ENCODE measurements at places on chromosomes 1 and 21.

DNA sequence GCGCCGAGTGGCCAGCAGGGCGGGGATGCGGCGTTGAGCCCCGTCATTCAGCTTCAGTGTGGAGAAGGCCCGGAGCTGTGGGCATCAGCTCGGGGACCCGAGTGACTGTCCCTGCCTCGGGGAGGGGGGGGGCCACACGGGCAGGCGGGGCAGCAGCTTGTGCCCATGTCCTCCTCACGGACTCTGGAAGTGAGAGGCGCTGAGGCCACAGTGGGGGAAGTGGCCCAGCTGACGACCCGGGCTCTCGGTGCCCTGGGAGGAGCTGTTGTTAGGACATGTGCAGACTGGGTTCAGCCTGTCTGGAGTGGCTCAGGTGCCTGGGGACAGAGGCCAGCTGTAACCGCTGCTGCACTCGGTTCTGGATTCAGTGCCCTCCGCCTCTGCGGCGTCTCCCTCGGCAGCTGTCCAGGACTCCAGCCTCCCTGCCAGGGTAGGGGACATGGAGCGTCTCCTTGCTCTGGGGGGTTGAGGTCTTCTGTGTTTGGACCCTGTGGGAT is 71.1 kb downstream of the SKI start:
- no peak for DNase-seq
- no peaks in the 10 kb centered on the region for H3K27me3 ChIP-seq
- no peak overlapping the region for H3K27ac ChIP-seq
- H3K36me3 ChIP-seq: peaks cover 3% of the 10 kb centered on the region

- DNase-seq: no peak
- no peaks in the 10 kb centered on the region for H3K4me1 ChIP-seq
- no peak overlapping the region for H3K27ac ChIP-seq
- H3K36me3 ChIP-seq: no peaks in the 10 kb centered on the region
- H3K4me3 ChIP-seq: no peak overlapping the region
- H3K27me3 ChIP-seq: no peaks in the 10 kb centered on the region
Observed at GRCh38 chr1:158978730-158979129, 31.0 kb upstream of the IFI16 start.

- H3K27ac ChIP-seq: no peak overlapping the region
- H3K4me3 ChIP-seq: peak overlapping the region; percentile 54
- H3K4me1 ChIP-seq: peaks cover 24% of the 10 kb centered on the region
- no peak for DNase-seq
- H3K27me3 ChIP-seq: no peaks in the 10 kb centered on the region
Observed at GRCh38 chr21:39386194-39386593, 37.3 kb upstream of the HMGN1 start.

DNA sequence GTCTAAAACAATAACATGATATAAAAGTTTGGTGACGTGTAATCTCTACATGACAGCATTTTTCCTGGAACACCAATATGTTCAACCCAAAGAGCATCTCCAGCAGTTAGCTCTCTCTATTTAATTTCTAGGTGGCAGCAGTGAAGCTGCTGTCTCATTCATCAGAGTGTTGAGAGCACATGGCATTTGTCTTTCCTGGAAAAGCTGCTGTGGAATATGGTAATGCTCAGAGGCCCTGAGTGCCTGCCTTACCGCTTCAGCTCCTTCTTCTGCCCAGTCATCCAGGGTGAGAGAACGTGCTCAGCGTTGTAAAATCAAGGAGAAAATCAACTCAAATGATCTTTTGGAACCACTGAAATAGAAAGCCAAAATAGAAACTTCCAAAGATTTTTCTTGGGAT is 640.7 kb downstream of the ADGRL2 start:
- H3K4me1 ChIP-seq: no peaks in the 10 kb centered on the region
- H3K27me3 ChIP-seq: no peaks in the 10 kb centered on the region
- no peak overlapping the region for H3K4me3 ChIP-seq
- H3K27ac ChIP-seq: no peak overlapping the region
- H3K36me3 ChIP-seq: no peaks in the 10 kb centered on the region

DNA sequence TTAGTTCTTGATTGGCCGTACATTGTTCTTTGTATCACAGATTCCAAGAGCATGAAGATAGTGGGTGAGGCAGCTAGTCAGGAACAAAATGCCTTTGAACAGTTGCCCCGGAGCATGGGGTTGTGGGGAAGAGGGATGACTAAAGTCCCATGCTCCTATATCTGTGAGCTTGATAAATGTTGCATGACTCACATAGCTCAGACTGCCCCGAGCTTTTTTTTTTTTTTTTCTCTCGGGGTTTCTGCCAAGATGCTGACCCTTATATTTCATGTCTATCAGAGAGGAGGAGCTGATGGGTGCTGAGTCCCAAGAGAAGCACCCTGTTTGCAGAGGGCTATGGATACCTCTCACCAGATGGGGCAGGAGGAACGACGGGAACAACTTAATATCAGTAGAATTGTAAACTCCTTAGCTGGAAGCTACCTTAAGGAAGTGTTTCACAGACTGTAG is 40.6 kb downstream of the SRRM1 start:
- no peaks in the 10 kb centered on the region for H3K36me3 ChIP-seq
- peak overlapping the region; percentile 85 for H3K27ac ChIP-seq
- peak; percentile 99 for DNase-seq
- H3K27me3 ChIP-seq: no peaks in the 10 kb centered on the region
- H3K4me3 ChIP-seq: no peak overlapping the region

DNA sequence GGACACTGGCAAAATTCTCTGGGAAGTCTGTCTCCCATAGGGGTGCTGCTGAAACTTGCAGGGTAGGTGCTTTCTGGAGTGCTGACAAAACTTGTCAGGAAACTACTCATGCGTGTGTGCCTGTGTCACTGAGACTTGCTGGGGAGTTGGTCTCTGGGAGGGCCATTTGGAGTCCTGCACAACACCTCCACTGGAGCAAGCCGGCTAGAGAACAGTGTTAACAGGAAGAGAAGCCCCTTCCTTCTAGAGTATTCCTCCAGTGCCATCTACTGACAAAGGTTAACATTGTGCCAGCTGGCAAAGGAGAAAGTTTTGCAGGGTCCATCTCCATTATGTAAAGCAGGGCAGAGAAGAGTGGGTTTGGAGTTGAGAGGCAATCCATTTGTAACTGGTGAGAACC is 30.0 kb downstream of the ZMYM4 start:
- DNase-seq: peak; percentile 16
- H3K36me3 ChIP-seq: peaks cover 2% of the 10 kb centered on the region
- H3K27me3 ChIP-seq: no peaks in the 10 kb centered on the region
- no peaks in the 10 kb centered on the region for H3K4me1 ChIP-seq
- H3K4me3 ChIP-seq: no peak overlapping the region

DNA sequence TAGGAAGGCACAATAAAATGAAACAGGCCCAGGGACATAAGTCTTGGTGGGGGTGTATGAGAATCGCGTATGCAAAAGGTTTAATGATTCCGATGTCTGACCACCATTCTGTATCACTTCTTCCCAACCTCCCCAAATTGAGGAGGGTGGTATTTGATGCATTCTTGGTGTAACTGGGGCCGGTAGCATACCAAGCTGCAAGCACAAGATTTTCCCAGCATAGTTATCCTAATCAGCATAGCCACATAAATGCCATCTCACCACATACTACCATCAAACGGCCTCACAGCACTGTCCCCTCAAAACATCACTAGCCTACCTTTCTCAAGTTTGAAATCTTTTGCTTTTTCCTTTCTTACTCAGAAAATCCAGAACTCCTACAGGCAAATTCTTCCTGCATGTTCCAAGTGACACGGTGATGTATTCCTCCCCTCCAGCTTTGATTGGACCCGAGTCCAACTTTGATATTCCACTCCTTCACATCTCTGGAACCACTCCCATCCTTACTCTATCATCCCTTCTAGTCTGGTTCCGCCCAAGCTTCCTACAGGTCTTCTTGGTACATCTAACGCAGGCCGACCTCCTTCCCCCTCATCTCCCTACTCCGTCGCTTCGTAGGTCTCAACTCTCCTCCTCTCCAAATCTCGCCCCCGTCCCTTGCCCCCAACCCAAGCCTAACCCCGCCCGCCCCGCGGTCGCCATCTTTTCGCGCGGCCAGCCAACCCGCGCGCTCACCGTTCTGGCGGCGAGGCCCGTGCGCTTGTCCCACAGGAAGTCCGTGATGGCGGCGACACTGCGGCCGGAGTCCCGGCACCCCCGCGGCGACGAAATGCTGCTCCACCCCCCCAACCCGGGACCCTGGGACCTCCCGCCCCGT is 600 bp downstream of the CLK2 start:
- peak overlapping the region; percentile 81 for H3K4me3 ChIP-seq
- H3K27ac ChIP-seq: peak overlapping the region; percentile 82
- DNase-seq: peak; percentile 63
- peaks cover 20% of the 10 kb centered on the region for H3K4me1 ChIP-seq
- peaks cover 32% of the 10 kb centered on the region for H3K36me3 ChIP-seq

DNA sequence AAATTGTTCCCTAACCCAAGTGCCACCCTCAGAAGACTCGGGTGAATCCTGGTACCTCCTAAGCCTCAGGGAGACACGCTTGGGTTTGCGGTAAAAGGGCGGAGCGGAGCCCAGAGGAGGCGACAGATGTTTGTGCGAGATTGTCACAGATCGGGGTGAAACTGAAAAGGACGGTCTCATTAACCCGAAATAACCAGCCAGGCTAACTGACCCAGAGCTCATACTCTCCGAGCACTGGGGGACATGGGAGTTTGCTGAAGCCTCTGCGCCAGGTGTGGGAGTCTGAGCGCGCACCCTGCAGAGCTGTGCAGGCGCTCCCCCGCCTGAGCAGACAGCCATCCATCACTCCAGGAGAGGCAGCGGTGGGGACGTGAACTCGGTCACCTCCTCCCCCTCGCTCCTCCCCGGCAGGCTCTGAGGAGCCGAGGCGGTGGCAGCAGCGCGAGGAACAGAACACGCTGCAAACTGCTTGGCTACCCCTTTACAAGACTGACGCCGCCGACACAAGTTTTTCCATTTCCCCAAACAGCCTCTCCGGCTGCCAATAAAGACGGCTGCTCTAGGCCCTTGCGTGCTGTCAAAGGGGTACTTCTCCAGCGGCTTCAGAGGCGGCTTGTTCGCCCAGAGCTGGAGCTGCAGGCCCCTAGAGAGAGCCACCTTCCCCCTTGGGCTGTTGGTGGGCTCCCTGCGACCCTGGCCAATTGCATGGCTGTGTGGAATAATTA is 43.5 kb downstream of the RRAGC start:
- H3K4me3 ChIP-seq: no peak overlapping the region
- H3K27me3 ChIP-seq: peaks cover 72% of the 10 kb centered on the region
- no peaks in the 10 kb centered on the region for H3K36me3 ChIP-seq
- peaks cover 6% of the 10 kb centered on the region for H3K4me1 ChIP-seq
- no peak for DNase-seq

GRCh38 chr1:186689907-186690306 is 9.7 kb upstream of the PTGS2 start:
- no peaks in the 10 kb centered on the region for H3K27me3 ChIP-seq
- no peaks in the 10 kb centered on the region for H3K36me3 ChIP-seq
- no peak overlapping the region for H3K27ac ChIP-seq
- no peaks in the 10 kb centered on the region for H3K4me1 ChIP-seq

DNA sequence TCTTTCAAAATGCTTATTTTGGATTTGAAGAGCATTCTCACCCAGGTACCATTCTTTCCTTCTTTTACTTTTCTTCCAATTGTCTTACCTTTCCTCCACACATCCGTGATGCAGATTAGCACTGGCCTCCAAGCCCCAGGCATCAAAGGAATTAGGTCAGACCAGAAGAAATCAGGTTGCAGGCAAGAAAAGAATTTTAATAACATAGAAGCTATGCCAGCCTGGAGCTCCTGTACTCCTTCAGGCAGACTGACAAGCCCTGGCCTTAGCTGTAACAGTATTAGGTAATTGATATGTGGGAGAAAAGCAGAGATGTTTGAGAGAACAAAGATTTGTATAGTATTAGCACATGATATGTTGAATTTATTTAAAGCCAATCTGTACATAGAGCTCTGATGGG is 390.4 kb upstream of the ADGRL2 start:
- DNase-seq: no peak
- H3K36me3 ChIP-seq: no peaks in the 10 kb centered on the region

DNA sequence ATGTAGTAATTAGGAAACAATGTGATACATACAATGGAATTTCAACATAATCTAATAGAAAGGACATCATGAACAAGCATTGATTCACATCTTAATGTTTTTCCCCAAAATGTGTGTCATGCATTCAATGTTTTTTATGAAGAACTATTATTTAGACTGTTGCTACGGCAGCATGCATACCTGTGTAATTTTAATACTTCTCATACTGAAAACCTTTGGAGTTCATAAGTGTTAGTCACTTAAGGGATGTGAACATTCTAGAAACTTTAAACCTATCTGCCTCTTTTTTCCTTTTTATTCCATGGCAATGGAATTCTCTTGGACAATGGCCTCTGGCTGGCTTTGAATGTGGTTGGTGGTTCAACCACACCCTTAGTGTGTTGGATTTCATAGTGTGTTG is 48.6 kb downstream of the TMPRSS15 start:
- DNase-seq: peak; percentile 12
- no peak overlapping the region for H3K4me3 ChIP-seq
- no peaks in the 10 kb centered on the region for H3K4me1 ChIP-seq
- no peaks in the 10 kb centered on the region for H3K27me3 ChIP-seq
- no peak overlapping the region for H3K27ac ChIP-seq

- DNase-seq: no peak
- H3K4me3 ChIP-seq: no peak overlapping the region
- H3K27ac ChIP-seq: no peak overlapping the region
- no peaks in the 10 kb centered on the region for H3K4me1 ChIP-seq
- H3K27me3 ChIP-seq: no peaks in the 10 kb centered on the region
- H3K36me3 ChIP-seq: peaks cover 4% of the 10 kb centered on the region
Observed at GRCh38 chr1:3821004-3821403, 24.7 kb upstream of the LRRC47 start.

- no peak for DNase-seq
- no peak overlapping the region for H3K4me3 ChIP-seq
- H3K36me3 ChIP-seq: no peaks in the 10 kb centered on the region
- no peaks in the 10 kb centered on the region for H3K27me3 ChIP-seq
- no peak overlapping the region for H3K27ac ChIP-seq
Observed at GRCh38 chr1:11792106-11792505, 13.7 kb downstream of the MTHFR start.

DNA sequence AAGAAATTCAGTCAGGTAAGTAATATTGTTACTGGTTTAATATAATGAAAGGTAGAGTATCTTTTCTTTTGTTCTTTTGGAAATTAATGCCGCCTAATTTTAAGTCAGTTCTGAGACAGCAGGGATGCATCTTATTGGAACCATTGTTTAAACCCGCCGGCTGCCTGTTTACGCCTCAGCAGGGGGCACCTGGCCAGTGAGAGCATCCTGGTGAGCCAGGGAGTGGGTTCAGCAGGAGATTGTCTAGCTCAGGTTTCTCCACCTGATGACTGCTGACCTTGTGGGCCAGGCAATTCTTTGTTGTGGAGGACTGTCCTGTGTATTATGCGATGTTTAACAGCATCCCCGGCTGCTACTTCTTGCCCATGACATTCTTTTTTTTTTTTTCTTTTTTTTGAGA is 30.2 kb downstream of the CHAF1B start:
- H3K27ac ChIP-seq: no peak overlapping the region
- H3K27me3 ChIP-seq: no peaks in the 10 kb centered on the region
- no peak for DNase-seq
- H3K4me1 ChIP-seq: peaks cover 2% of the 10 kb centered on the region
- H3K4me3 ChIP-seq: no peak overlapping the region
- H3K36me3 ChIP-seq: peaks cover 10% of the 10 kb centered on the region

All from astrocyte (in vitro differentiated cells and primary cell).